Tongue (tissue), 3 donors: ENCODE measurements at places on chromosomes 4 and X.

DNA sequence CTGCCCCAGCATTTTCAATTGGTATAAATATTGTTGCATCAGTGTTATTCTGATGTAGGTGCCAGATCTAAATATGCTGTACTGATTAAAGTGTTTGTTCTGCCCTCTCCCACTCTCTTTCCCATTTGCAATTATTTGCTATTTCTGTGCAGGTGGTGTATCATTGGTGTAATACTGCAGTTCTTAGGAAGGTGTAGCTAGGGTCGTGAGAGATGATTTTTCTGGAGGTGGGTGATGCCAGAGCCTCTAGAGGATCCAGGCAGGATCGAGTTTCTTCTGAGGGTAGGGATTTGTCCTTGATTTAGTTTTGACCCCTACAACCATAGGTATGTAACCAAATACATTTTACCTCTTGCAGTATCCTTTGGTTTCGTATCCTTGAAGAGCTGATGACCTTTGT is 1.9 kb downstream of the SMAD1 start:
- DNase-seq = peak; percentile 38

GRCh38 chr4:182916483-182917181 is 554 bp downstream of the DCTD start:
- DNase-seq = peak; percentile 75

GRCh38 chrX:148612431-148612830 is 112.0 kb downstream of the AFF2 start:
- DNase-seq = no peak

DNA sequence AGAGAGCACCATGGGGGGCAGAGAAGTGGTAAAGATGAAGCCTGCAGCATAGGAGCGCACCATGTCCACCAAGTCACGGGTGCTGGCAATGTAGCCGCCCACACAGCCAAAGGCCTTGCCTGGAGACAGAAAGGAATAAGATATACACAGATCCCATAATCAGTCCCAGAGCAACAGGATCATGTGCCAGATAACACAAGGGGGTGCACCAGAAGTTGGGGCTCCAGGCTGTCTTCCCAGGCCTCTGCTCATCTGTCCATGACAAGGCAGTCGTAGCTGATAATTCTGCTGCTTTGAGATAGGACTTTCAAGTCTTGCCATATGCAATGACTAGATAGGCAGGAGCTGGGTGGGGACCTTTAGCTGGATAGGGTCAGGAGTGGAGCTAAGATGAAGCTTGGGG is 14.7 kb downstream of the APEX2 start:
- no peak for DNase-seq

DNA sequence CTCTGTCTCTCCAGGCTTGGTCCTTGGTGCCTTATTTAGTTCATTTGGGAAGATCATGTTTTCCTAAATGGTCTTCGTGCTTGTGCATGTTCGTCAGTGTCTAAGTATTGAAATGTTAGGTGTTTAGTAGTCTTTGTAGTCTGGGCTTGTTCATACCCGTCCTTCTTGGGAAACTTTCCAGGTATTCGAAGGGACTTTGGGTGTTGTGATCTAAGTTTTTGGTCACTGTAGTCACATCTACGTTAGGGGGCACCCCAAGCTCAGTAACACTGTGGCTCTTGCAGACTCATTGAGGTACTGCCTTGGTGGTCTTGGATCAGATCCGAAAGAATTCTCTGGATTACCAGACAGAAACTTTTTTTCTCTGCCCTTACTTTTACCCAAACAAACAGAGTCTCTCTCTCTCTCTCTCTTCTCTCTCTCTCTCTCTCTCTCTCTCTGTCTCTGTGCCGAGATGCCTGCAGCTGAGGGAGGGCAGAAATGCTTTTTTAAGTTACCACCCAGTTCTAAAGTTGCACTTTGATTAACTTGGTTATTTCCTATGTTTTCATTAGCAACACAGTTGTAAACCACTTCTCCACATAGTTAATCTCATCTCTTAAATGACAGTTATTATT is 67.6 kb upstream of the SLC7A3 start:
- peak; percentile 79 for DNase-seq

- no peak for DNase-seq
These were observed 39.5 kb upstream of the EMCN start for GRCh38 chr4:100557306-100557705.

DNA sequence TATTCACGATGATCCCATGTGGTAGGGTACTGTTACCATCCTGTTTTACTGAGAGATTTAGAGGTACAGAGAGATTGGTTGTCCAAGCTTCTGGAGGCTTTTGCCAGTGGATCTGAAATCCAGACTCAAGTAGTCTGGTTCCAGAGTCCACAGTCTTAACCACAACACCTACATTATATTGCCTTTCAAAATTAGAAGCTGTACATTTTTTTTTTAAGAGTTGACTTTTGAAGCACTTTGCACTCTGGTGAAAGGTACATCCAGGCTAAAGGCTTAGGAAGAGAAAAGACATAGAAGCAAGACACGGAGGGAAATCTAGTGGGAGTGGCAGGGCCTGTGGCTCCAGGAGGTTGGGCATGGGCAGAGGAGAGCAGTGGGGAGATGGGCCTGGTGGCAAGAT is 122.1 kb downstream of the AFF1 start:
- DNase-seq = no peak

- DNase-seq = peak; percentile 69
These were observed 40.7 kb upstream of the MBTPS2 start for GRCh38 chrX:21798677-21799219.

DNA sequence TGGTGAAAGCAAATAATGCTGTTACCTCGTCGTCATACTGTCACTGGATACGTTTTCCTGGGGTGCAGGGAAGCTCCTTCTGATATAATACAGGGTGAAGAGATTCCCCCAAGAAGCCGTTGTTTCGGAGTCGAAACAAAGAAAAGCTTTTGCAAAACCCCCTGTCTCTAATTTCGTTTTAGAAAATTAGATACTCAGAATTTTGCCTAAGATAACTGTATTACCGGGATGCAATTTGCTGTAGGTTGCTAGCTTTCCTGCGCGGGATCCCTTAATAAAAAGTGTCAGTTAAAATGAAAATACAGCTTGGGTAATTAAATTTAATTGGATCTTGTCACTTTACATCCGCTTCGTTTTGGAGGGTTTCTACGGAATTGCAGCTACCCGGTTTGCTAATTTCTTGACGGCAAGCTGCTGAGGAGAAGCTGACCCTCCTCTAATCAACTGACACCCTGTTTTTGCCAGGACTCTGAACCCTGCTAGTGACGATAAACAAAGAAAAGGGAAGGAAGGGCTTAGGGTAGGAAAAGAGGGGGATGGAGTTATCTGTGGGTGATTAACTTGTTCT is 174.6 kb downstream of the SHOX start:
- DNase-seq = no peak

- no peak for DNase-seq
These were observed 23.6 kb downstream of the MGST2 start for GRCh38 chr4:139689093-139689722.

DNA sequence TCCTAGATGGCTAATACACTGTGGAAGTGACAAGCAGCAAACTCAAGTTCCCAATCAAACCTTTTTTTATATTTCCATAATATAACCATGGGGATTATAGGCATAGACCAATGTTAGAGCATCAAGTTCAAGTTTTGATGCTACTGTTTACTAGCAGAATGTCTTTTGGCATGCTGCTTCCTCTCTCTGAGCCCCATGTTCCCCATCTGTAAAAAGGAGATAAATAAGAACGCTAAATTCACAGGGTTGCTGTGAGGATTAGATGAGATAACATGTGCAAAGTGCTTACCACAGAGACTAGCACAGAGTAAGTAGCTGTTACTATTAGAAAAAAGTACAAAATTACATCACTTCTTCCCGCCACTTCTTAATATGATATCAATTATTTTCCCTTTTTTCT is 18.0 kb downstream of the MBNL3 start:
- no peak for DNase-seq

DNA sequence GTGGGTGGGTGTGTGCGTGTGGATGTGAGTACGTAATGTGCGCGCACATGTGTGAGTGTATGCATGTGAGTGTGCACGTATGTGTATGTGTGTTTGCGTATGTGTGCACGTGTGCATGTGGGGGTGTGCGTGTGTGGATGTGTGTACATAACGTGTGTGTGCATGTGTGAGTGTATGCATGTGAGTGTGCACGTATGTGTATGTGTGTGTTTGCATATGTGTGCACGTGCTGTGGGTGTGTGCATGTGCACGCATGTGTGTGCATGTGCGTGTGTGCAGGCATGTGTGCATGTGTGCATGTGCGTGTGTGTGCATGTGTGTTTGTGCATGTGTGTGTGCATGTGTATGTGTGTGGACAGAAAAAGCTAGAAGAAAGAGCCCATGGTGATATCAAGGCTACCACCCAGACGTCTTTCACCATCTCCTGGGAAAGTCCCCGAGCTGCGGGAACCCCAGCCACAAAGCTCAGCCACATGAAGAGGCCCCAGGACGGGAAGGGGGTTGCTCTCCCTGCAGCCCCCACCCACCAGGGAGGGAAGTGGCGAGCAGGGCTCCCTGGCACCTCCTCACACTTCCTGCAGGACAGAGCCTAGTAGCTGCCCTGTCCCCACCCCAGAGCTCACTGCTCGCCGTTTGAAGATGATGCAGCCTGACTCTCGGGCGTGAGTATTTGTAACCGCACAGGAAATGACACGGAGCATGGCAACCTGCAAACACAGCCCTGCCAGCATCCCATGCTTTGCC is 108.3 kb downstream of the DCTD start:
- no peak for DNase-seq
